AG04449 (cell line): ENCODE measurements at places on chromosomes 11 and 22.

GRCh38 chr22:16824716-16825687, at the start of gene XKR3:
XKR3 (minus strand) TSS chr22:16825411; CDS start chr22:16808073, 17,338 bp downstream.
- DNase-seq, result no peak

GRCh38 chr11:76329084-76329648, 51.8 kb downstream of the THAP12 start:
- DNase-seq, result no peak

DNA sequence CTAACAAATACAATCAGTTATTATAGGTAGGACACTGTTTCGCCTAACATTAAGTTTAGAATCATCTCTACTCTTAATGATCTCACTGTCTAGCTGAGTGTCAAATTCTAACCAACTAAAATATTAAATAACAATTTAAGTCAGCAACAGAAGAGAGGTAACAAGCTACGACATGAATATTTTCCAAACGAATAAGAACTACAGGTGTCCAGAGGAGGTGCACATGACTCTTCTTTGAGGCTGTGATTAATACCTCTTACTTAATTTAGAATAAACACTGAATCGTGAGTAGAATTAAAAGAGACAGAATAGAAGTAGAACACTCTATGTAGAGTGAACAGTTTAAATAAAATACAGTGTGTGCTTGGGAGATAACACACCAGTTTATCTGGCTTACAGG, 619.0 kb upstream of the ARHGAP42 start:
- no peak for DNase-seq

- no peak for DNase-seq
Measured at GRCh38 chr11:120219938-120220746, 9.3 kb downstream of the OAF start.

DNA sequence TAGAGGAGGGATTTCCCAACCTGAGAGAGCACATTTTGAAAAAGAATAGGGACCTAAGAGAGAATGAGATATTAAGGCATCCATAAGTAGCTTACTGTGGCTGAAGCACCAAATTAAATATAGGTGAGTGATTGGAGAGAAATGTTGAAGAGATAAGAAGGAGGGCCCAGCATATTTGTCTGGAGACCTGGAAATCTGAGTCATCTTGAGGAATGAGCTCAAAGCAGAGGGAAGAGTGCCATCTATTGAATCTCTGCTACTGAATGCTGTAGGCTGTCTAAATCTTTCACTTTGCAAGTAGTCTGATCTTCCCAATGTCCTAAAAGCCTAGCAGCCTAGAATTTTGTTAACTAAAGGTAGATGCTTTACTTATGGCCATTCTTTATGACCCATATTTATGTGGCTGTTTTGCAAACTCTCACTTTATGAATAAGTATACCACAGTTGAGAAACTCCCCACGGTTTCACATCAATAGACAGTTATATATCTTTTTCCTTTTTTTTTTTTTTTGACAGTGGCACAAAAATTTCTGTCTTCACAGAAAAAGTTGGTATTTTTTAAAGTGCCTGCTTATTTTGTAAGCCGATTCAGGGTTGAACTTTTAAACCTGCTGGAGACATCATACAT, 2093.5 kb downstream of the LRRC4C start:
- no peak for DNase-seq

- DNase-seq, result no peak
Measured at GRCh38 chr11:30916764-30917163, 330.6 kb upstream of the MPPED2 start.

- DNase-seq, result no peak
Measured at GRCh38 chr11:125452125-125452470, 44.0 kb downstream of the FEZ1 start.

- DNase-seq, result no peak
Measured at GRCh38 chr11:34585735-34586487, 35.0 kb upstream of the EHF start.

DNA sequence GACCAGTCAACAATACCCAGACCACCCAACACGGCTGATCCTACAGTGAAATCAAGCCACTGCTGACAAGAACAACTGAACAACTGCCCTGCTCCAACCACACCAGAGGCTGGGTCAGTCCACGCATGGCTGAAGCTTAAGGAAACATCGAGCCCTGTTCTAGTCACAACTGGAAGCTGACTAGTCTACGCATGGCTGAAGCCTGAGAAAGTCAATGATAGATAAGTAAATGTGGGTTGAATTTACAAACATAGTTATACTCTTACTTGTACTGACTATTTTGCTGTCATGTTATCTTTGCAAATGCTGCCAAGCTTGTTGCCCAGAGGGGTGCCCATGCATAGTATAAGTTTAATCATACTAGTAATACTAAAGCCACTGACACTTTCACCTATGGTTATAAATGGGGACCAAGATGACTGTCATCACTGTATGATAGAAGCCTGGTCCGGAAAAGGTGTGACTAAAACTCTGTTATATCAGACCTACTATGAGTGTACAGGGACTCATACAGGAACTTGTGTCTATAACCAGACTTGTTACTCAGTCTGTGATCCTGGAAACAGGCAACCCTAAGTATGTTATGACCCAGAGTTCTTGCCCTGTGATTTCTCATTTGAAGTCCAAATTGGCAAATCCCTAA, 43.4 kb upstream of the GLYAT start:
- DNase-seq, result no peak

- DNase-seq, result no peak
Measured at GRCh38 chr11:126281666-126282175, 1.2 kb upstream of the TIRAP start.

GRCh38 chr22:31044262-31044861, 36.8 kb upstream of the SMTN start:
- no peak for DNase-seq
